Activated effector memory CD4-positive, alpha-beta T cell treated with Interleukin-2 at 50 U/mL for 16 hours (primary cell): ENCODE measurements at places on chromosomes 5 and 9.

- no peak for DNase-seq
These were observed 53.0 kb downstream of the NIM1K start for GRCh38 chr5:43244823-43245565.

DNA sequence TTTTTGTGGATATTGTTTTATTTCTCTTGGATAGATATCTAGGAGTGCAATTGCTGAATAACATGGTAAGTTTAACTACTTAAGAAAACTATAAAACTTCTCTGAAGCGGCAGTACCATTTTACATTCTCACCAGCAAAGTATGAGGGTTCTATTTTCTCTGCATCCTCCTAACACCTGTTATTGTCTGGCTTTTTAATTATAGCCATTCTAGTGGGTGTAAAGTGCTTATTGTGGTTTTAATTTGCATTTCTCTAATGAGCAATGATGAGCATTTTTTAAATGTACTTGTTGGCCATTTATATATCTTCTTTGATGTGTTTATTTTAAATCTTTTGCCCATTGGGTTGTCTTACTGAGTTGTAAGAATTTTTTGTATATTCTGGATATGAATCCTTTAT, 28.7 kb downstream of the SMIM32 start:
- DNase-seq = no peak

GRCh38 chr5:66849803-66850202, 253.6 kb downstream of the MAST4 start:
- no peak for DNase-seq

DNA sequence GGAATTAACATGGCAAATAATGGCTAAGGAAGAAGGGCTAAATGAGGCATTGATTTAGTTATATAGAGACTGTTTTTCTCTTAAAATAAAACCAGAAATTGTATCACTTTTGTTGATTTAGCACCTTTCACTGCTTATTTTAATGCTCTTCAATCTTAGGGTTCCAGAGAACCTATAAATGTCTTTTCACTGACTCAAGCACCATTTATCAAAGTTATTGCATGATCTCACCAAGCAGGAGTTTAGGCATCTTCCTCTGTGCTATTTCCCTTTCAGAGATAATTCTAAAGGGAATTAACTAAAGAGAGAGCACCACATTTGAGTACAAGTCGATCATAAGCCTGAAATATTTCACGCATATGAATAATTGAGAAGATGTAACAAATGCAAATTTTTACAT, 357.1 kb downstream of the CDH18 start:
- DNase-seq = no peak

- DNase-seq = no peak
These were observed 595.7 kb downstream of the ACTL7B start for GRCh38 chr9:108259917-108260675.

GRCh38 chr9:86767373-86767772, 179.9 kb downstream of the GAS1 start:
- no peak for DNase-seq

DNA sequence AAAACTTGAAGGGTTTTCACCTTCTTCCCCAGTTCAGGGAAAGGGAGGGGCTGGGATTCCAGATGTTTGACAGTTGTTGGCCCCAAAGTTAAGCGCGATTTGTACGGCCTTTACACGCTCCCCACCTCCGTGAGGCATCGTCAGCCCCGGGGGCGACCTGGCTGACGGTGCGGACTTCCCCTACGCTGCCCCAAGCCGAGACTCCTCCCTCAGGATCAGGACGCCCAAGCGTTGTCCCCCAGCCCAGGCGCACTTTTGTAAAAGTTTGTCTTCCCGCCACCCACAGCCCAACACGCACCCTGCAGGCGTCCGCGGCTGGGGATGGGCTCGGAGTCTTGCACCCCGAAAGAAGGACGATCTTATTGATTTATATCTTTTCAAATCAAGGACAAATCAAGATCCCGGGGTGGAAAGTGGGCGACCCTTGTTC, 713 bp downstream of the MOB3B start:
- DNase-seq = peak; percentile 7

DNA sequence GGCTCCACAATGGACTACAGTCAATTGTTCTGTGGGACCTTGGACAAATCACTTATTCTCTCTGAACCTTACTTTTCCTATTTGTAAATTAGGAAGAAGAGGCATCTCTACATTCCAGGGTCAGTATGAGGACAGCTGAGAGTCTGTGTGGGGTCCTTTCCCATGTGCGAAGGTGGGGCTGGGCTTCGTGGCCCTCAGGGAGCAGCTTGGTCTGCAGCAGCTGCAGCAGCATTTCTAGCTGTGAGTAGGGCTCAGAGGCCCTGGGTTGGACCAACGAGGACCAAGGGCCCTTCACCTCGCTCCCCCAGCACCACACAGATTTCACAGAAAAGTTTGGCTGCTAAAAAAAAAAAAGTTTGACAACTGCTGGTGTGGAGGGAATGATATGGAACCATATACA, 9.4 kb upstream of the DDX41 start:
- no peak for DNase-seq

- no peak for DNase-seq
These were observed 379.5 kb downstream of the CDH18 start for GRCh38 chr5:19608444-19609002.

DNA sequence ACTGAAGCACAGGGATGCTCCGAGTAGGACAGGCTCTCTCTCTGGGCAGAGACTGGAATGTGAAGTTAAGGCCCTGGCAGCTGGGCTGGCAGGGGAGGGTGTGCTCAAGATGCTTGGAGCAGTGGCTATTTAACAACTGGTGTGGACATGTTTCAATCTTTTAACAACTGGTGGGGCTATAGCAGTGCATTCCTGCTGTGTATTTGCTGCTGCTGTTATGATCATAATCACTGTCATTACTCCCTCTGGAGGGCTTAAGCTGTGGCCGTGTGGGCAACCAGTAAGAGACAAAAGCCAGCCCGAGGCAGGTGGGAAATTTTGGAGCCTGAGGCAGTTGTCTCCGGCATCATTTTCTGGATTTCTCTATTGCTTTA, 33.3 kb upstream of the PTGS1 start:
- no peak for DNase-seq

- no peak for DNase-seq
These were observed 523.6 kb upstream of the WWC1 start for GRCh38 chr5:167767795-167768194.

DNA sequence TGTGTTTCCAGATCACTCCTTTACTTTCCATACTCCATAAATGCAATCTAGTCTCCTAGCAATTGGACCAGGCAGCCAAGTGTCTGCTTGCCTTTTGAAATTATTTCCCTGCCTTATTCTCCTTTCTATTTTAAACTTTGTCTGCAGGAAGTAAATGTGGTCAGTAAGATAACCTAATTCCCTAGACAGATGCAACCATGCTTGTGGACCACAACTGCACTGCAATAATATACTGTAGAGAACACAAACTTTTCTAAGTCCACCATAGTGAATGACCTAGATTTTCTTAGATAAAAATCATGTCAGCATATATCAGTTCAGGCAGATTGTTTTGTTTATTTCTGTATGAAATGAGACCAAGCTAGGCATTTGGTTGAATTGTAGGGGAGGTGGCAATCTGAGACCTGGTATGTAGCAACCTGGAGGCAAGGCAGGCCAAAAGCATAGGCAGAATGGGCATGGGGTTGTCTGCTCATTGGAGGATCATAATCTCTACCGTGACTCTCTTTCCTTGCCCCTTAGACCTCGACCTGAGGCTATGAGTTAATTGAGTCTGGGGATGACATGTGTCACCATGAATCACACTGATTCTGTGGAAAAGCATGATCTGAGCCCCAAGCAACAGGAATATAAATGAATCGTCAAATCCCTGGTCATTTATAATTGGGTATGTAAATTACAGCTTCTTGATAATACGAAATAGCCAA, 20.7 kb downstream of the ACTL7B start:
- DNase-seq = no peak

GRCh38 chr9:137218754-137219271, 3.2 kb downstream of the RNF208 start:
- no peak for DNase-seq

DNA sequence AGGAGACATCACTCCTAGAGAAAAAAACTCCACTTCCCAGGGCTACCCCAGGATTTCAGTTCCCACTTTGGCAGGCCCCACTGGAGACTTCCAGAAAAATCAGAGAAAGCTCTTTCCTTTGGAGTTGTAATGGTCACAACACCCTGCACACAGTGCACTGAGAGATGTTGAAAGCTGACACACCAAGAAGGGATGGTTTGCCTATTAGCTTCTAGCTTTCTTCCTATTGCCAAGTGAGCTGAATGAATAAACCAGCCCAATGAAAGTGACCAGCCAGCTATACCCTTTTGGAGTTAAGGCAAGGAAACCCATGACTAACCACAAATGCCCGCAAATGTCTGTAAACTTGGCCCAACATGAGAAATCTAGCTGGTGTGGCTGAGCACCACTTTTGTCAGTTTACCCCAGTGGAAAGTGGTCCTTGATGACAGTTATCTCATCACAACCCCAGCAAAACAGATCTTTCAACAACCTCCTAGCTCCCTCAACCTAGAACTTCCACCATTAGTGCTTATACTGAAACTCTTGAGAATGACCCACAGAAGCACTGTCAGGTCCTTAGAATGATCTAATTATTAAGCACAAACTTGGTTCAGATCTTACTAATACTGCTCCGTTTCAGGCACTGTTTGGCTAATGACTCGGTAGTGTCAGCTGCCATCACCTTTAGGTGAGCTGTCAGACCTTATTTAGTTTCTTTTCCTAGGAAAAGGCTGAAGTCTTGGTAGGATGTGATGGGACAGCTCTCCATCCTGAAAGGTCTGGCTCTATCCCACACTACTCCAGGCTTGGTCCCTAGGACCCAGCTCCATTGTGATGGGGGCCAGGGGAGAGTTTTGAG, 11.2 kb downstream of the IRF1 start:
- no peak for DNase-seq

GRCh38 chr5:53613536-53613935, 53.1 kb downstream of the NDUFS4 start:
- DNase-seq = no peak

DNA sequence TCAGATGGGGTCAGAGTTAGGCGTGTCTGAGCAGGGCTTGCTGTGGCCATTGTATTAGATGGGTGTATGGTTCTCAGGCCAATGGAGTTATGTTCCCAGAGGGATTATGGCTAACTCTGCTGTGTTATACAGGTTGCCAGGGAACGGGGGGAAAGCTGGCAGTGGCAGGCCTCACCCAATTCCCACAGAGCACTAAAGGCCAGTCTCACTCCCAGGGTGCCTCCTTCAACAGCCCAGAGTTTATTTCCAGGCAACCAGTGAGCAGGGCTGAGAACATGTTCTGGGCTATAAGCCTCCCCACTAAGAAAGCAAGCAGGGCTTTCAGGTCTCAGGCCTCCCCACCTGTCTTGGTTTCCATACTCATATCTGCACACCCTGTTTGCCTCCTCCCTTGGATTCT, 597.9 kb downstream of the ZNF608 start:
- DNase-seq = no peak

DNA sequence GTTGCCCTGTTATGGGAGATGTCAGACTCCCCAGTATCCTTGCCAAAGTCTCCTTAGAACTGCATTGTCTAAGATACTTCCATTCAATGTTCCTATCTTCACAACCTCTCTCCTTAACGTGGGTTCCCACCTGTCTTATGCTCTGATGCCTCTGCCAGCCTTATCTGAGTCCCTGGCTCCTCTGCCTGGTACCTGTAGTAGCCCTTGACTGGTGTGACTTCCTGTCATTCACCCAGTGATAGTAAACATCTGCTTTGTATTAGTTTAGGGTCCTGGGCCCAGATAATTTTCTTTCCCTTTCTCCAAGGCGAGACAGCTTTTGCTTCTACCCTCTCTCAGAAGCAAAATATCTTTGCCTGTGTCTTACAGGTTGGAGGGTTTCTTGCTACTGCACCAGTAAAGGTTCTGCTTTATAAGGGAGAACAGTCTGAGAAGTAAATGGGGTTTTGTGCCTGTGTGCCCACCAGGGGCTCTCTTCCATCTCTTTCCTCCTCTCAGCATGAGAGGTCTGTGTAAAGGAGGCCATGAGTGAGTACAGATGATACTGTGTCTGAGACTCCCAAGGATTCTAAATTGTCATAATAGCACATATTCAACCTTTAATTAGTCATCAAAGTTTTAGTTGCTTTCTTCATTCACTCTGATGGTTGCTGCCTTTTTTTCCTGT, 220.8 kb downstream of the PRR16 start:
- DNase-seq = no peak

DNA sequence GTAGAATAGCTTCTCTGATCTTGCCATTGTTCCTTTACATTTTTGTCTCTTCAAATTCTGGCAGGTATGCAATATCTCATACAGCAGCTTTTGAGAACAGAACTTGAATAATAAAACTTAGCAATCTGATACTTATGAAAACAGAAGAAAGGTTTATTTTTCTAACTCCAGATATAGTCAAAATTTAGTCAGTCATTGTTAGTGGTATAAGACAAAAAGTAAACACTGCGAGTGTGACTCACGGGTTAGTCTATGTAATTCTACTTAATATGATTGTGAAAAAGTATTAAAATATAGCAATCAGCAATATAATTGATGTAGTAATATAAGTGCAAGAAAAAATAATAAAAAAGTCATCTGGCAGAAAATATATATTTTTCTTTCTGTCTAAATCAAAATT, 910.4 kb downstream of the DNAH5 start:
- no peak for DNase-seq

DNA sequence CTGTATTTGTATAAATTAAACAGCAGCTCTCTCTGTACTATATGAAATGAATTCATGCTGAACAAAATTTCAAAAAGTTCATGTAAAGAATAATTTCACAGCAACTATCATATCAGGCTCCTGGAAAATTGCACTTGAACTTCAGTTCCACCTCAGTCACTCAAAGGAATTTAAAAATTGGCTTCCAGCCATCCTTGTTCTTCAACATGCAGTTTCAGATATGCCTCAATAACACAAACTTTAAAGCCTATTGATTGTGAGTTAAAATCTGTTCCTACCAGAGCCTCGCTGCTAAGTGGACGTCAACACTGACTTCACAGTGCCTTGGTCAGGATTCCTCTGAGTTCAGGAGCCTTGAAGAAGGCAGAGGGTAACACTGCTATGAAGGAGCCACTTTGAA, 418.7 kb upstream of the WWC1 start:
- DNase-seq = no peak

DNA sequence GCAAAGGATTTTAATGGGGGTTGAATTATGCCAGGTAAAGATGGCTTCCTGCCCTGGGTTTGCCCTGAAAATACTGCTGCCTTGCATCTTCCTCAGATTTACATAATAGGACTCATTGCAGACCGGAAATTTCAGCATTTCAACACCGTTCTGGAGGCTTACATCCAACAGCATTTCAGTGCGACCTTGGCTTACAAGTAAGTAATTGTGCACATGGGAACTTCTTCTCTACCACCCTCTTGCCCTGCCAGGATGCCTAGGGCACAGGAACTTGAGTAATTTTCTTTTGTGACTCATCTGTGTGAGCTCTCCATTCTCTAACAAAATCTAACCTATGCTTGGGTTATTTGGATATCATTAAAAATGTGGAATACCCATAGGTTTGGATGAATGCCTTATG, 80.2 kb downstream of the DOCK2 start:
- no peak for DNase-seq
